WERI-Rb-1 (cell line): ENCODE measurements at places on chromosomes 3 and 15.
A peak's percentile ranks its signal among the peaks of the same experiment; 100 is the strongest.

- DNase-seq = no peak
Measured at GRCh38 chr15:57541271-57541670, 50.4 kb upstream of the MYZAP start.

GRCh38 chr3:31170932-31171670, 276.6 kb upstream of the GADL1 start:
- DNase-seq = no peak

DNA sequence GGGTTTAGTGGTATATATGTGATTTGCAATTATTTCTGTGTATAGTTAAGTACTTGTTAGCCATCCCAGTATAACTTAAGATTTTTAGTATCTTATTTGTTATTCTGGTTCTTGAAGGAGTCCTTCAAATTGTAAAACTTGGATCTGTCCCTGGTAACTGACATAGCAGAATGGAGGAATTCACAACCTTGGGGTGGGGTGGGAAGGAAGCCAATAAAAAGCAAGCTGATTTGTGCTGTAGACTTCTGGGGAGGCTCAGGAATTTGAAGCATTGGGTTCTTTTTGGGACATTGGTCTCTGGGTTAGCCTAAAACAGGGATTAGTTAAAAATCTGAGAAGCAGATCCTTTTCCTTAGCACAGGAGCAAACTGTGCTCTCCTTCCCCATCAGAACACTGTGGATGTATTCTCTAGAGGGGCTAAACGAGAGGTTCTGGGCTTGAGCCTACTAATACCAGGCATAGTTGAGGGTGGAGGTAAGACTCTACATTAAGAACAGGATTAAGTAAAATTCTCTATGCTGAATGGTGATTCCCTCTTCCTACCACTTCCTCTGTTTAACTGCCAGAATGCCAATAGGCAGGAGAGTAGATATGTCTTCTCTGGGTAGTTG, 42.2 kb downstream of the GMPS start:
- DNase-seq = no peak

DNA sequence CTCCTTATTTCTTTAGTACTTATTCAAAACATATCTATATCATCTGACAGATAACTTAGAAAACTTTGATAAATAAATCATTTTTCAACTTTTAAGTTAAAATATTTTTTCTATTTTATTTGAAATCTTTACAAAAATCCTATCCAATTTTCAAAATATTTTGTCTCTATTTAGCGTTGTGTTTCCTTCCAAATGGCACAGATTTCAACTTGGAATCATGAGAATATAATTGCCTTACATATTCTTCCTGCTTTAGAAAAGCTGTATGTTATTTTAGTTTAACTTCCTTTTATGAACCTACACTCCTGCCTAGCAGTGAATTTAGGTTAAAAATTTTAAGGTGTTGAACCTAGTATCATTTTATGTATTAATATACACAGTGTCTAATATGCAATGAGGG, 38.2 kb downstream of the BCHE start:
- no peak for DNase-seq

DNA sequence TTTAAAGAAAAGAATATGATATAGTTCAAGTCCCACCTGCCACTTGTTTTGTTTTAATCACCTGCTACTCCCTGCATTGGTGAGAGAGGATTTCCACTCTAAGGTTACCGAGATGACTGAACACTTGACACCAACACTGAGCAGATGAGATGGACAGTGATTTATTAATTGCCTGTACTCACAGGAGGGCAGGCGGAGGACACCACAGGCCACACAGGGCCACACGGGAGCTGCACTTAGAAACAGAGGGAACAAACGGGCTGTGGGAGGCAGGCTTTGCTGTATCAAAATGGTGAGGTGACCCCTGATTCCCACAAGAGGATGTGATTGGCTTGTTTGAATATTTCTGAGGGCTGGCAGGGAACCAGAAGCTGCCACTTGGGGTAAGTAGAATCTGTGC, 10.8 kb downstream of the MINAR1 start:
- peak; percentile 81 for DNase-seq

DNA sequence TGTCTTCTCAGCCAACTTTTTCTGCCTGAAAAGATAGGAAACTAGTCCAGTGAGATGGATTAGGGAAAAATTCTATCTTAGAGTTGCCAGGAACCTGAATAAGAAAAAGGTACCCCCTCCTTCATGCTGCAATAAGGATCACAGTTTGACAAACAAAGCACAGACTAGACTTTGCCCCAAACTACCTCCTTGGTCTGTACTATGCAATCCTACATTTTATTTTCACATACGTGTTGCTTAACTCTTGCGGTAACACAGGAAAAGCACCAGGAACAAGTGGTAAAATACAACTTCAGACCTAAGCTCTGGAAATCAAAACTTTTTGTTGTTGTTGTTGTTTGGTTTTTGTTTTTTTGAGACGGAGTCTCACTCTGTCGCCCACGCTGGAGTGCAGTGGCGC, 11.3 kb upstream of the IL12A start:
- no peak for DNase-seq

GRCh38 chr3:16084887-16085286, 89.6 kb upstream of the GALNT15 start:
- DNase-seq = no peak

DNA sequence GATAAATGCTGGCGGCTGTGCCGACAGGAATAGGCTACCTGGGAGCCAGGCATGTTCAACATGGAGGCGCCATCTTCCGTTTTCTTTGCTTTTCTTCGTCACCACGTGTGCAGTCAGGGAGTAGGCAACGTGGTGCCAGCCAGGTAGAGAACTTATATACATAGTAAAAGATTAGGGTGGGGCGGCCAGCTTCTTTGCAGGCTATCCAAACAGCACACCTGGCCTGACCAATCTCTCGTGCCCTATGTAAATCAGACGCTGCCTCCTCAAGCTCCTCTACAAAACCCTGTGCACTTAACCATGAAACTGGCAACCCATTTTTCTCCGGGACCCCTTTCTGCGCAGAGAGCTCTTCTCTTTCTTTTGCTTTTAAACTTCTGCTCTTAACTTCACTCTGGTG, 28.6 kb upstream of the OR5K4 start:
- no peak for DNase-seq
